ENCODE measurements at places on chromosomes 5 and 9.
A peak's percentile ranks its signal among the peaks of the same experiment; 100 is the strongest.

- no peak for DNase-seq
Observed at GRCh38 chr5:172664681-172665541, 23.8 kb downstream of the NEURL1B start.

- DNase-seq, result peak; percentile 12
Observed at GRCh38 chr5:50667023-50667652, 701 bp downstream of the PARP8 start.

DNA sequence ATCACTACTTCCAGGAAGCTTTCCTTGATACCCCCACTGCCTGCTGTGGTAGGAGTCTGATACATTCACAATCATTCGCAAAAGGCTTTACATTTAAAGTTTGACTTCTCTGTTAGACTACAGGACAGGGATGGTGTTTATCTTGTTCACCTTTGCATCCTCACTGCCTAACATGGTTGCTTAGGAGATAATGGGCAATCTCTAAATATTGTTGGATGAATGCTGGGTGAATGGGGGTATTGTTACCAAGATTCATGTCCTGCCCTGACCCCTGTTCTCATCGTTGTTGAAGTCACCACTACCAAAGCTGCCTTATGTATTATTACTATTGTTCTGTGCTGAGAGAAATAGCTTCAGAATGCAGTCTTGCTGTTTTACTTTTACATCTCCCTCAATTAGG is 7.7 kb upstream of the TMEFF1 start:
- no peak for DNase-seq

DNA sequence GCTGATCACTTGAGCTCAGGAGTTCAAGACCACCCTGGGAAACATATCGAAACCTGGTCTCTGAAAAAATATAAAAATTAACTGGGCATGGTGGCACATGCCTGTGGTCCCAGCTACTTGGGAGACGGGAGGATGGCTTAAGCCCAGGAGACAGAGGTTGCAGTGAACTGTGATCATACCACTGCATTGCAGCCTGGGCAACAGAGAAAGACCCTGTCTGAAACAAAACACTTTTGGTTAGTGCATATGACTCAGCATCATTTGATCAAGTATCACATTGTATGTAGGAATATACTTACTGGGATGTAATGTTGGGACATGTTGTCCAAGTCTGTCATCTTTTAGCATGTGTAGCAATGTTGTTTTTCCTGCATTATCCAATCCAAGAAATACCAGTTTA is 12.0 kb downstream of the SAR1B start:
- DNase-seq, result no peak

- DNase-seq, result no peak
Observed at GRCh38 chr5:167375125-167375524, 916.3 kb upstream of the WWC1 start.

DNA sequence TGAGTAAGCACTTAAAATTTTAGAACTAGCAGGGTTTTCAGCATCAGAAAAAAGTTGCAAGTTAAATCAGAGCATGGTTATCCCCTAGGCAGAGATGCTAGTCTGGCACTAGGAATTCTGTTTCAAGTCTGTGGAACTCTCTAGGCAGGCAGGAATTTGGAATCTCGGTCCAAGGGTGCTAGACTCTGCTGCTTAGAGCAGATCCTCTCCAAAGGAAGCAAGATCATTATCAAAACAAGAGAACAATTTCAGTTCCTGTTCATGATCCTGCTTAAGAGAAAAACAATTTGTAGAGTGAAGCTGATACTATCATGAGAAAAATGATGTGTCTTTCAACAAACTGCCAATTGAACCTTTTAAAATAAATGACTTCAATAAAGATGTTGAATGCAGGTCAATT is 420.7 kb downstream of the KIF4B start:
- DNase-seq, result no peak

- DNase-seq, result no peak
Observed at GRCh38 chr9:102459828-102460227, 535.3 kb upstream of the CYLC2 start.

GRCh38 chr9:72925891-72926290 is 27.0 kb downstream of the ALDH1A1 start:
- DNase-seq, result no peak

DNA sequence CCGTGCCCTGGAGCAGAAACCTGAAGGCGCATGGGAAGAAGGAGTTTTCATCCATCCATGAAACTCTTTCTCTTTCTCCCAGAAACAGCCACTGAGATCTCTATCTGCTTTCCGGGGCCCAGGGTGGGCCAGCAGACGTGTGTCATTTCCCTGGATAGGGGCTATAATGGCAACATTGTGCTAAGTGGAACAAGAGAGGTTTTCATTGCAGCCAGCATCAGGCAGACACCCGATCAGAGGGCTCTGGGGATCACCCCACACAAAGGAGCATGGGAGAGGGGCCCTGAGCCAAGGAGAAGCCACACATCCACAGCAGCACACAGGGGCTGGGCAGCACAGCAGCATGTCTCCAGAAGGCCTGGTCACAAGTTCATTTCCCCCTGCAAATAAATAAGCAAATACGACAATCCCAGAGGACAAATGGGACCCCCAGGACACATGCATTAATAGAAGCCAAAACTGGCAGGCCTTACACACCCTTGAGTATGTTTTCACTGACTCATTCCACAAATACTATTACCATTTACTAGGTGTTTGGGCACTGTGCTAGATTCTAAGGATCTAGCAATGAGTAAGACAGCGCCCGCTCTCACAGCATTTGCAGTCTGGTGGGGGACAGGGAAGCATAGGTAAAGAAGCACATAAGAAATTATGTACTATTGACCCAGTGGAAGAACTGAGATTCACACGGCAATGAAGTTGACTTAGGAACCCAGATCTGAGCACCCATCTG is 4.3 kb upstream of the AFAP1L1 start:
- no peak for DNase-seq

DNA sequence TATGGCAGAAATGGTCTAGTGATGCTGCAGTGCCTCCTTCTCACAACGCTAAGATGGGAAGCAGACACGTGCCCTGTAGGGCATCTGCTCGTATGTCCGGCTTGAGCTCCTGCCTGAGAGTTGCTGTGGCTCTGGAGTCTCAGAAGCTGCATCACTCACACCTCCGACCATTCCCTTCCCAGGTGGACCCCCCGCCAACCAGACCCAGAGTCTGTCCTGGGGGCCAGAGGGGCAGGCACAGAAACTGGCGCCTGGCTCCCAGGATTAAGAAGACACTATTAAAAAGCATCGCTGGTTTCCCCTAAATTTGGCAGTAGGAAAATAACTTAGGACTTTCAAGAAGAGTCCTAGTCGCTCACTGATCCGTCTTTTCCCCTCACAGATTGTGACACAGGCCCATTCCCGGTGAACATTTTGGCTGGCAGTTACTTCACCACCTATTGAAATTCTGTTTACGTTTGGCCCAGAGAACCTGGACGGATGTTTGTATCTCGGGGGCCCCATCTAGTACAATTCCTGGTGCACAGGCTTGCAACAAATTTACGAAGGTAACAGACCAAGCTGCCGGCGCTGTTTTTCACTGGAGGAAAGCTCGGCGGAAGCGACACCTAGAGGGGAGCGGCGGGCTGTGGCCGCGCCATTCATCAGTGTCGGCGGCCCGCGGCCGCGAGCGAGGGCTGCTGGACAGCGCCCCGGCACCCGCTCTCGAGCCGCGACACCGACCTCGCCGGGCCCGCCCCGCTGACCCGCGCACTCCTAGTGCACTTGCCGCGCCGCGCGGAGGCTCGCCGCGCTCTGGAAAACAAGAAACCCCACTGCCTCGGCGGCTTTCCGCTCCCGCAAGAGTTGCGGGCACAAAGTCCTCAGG is 1.6 kb downstream of the FSTL4 start:
- DNase-seq, result no peak

DNA sequence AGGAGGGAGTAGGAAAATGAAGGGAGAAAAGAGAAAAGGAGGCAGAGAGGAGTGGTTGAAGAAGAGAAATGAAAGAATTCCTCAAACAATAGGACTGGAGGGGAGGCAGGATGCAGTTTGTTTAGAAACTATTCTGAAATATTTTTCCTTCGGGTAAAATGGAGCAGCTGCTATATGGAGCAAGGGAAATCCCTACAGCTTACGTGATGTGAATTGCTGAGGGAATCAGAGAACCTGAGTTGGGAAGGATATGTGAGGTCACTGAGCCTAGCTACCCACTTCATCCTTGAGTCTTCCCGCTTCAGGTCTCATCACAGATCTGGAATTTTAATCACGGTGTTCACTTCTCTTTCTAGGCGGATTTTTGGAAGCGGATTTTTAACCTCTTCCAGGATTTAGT is 204.3 kb downstream of the ERCC6L2 start:
- no peak for DNase-seq

DNA sequence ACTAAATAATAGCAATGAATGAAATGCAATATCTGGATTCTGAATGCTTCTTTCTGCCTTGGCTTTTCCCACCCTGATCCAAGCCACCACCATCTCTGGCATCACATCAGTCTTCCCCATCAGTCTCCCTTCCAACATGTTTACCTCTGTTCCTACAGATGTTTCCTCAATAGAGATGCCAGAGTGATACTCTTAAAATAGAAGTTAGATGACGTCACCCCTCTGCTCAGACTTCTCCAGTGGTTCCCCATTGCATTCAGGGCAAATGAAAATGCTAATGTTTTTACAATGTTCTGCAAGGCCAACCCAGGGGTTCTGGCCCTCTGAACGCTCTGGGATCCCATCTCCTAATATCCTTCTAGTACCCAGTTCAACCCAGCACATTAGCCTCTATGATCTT is 305.8 kb downstream of the TRIM32 start:
- no peak for DNase-seq

DNA sequence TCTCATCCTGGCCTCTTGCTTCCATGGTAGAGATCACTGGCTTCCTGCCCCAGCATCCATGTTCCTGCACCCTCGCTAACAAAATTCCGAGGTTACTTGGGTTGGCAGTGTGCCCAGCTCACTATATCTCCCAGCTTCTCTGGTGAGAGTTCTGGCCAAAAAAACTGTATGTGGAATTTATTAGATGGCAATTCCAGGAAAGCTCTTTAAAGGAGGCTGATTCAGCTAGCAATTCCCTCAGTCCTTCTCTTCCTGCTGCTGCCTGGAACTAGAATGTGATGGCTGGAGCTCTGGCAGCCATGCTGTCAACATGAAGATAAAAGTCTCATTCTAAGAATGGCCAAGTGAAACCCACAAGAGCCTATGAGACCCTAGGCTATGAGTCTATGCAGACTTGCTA is 88.8 kb downstream of the SECISBP2 start:
- DNase-seq, result no peak

- DNase-seq, result no peak
Observed at GRCh38 chr9:98247831-98248657, 7.4 kb downstream of the TBC1D2 start.

DNA sequence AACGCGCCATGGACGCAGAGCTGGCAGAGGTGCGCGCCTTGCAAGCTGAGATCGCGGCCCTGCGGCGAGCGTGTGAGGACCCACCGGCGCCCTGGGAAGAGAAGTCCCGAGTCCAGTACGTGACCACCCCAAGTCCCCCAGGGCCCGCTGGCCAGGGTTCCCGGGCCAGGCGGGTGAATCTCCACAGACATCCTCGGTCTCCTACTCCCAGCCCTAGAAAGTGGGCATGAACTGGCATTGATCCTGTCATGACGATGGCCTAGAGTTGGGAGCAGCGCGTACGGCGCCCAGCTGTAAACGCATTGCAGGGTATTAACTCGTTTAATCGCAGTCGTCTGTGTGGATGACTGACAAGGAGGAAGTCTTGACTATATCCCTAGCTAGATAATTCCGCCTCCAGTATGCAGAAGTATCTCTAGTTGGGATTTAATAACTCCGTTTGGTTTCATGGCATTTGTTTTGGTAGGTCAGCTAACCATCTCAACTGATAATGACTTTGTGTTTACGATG is 293 bp downstream of the CENPP start:
- DNase-seq, result no peak

DNA sequence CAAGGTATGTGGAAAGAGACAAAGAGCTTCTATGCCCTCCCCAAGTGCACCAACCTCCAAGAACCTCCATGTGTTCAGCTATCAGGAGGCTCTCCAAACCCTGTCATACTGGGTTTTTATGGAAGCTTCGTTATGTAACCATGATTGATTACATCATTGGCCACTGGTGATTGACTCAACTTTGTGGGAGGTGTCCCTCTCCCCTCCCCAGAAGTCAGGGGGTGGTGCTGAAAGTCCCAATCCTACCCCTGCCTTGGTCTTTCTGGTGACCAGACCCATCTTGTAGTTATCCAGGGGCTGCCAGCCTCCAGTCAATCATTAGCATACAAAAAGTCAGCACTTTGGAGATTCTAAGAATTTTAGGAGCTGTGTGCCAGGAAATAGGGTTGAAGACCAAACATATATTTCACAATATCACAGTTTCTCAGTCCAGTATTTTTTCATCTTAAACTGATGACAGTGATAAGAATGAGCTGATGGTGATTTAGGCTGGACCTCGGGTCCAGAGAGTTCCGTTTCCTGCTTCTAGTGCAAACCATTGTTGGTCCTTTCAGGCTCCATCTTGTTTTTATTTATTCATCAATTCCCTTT is 27.3 kb upstream of the FANCC start:
- no peak for DNase-seq

GRCh38 chr5:78779771-78780616 is 131.4 kb upstream of the LHFPL2 start:
- DNase-seq, result no peak

GRCh38 chr5:170475294-170476000 is 28.4 kb upstream of the KCNIP1 start:
- DNase-seq, result no peak

- no peak for DNase-seq
Observed at GRCh38 chr9:137202966-137203365, 2.4 kb upstream of the TPRN start.

DNA sequence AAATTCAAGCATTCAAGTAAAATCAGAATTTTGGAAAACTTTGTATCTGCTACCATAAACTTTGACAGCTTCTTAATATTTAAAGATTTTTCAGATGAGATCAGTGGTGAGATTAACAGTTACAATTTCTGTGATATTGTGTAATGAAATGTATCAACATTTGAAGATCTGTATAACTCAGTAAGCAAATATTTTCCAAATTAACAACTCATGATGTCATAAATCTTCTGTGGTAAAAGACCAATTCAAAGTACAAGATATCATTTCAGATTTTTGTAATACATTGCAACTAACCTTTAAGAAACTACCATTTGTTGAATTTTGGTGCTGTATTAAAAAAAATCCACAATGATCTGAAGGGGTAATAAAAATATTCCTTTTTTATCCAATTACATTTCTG is 352.2 kb downstream of the KIAA0825 start:
- DNase-seq, result no peak
